Right renal pelvis (tissue), 4 donors: ENCODE measurements at places on chromosomes 2 and 18. TPM values are rescaled to one million over a fixed set of nuclear protein-coding genes. Genes with fewer than 3 reads are reported as not detected.

The SIX3 gene
- polyA plus RNA-seq, result not detected

The HOXD12 gene
- 0.21 TPM for polyA plus RNA-seq

The WDR43 gene
- polyA plus RNA-seq, result 39.3 TPM

The PXDN gene
- polyA plus RNA-seq, result 180 TPM

The ARHGAP15 gene
- polyA plus RNA-seq, result 7.5 TPM

The IL1R2 gene
- 0.34 TPM for polyA plus RNA-seq

The IL37 gene
- 0.26 TPM for polyA plus RNA-seq

The MAP3K19 gene
- 0.53 TPM for polyA plus RNA-seq

The IL1F10 gene
- not detected for polyA plus RNA-seq

The ACVR1C gene
- polyA plus RNA-seq, result 0.22 TPM

DNA sequence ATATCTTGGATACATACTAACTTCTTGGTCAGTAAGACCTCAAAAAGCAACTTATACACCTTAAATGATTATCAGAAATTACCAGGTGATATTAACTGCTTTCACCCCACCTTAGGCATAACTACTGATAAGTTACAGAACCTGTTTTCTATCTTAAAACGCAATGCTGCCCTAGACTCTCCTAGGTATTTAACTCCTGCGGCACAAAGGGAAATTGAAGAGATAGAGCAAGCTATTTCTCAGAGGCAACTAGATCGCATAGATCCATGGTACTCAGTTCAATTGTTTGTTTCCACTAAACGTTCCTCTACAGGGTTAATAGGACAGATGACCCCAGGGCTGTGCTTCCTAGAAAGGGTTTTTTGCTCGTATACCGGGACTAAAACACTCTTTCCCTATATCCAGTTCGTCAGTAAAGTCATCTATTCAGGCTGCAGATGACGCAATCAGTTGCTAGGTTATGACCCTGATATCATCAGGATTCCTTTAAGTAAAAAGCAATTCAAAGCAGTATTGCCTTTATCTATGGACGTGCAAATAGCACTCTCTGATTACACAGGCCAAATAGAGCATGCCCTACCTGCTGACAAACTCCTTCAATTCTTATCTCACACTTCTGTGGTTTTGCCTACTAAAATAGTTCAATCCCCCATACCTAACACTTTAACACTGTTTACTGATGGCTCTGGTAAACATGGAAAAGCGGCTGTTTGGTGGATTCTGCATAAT, 62.3 kb upstream of the MYO3B start:
- DNase-seq, result no peak

- DNase-seq, result no peak
Measured at GRCh38 chr18:35680139-35680551, 98.6 kb downstream of the GALNT1 start.

DNA sequence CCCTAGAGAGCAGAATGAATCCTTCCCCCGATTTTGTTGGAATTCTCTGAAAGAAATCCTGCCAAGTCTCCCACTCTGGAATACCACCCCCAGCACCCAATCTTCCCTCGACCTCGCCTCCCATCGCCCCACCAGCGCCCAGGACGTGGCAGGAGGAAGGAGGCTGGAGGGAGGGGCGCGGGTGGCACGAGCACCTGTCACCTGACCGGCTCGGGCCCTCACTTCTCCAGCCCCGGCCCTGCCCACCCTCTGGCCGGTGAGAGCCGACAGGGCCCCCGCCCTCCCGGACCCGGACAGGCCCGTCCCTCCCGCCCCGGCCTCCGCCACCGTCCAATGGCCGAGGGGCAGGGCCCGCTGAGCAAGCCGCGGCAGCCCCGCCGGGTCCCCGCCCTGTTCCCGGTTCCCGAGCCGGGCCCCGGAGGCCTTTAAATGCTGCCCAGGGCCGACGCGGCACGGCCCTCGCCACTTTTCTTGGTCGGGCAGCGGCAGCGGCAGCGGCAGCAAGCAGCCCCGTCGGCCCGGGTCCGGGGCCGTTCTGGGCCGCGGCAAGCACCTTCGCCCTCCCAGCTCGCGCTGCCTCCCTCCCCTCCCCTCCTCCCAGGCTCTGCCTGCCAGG, at the start of gene LGALSL:
LGALSL (plus strand) TSS at position 393 of the 616 bp plus-strand sequence. CDS start 384 bp downstream, outside the sequence.
- DNase-seq, result peak; percentile 54

DNA sequence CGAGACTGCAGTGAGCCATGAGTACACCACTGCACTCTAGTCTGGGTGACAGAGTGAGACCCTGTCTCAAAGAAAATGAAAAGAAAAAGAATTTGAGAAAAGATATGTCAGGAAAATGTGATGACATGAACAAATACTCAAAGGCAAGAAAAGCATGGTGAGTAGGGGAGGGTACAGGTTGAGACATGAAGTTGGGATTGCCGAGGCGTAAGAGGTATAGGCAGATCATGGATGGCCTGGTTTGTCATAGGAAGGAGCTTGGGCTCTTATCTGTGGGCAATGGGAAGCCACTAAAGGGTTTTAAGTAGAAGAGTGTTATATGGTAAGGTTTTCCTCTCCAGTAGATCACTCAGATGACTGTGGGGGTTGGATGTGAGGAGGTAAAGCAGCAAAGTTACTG, 32.3 kb downstream of the SPAST start:
- no peak for DNase-seq

GRCh38 chr2:96951125-96951654, 35.2 kb downstream of the FAM178B start:
- no peak for DNase-seq

GRCh38 chr18:3973191-3973850, 481.8 kb downstream of the DLGAP1 start:
- no peak for DNase-seq

GRCh38 chr2:241029599-241030332, 31.3 kb downstream of the SNED1 start:
- no peak for DNase-seq

GRCh38 chr2:98674233-98674964, 56.5 kb downstream of the MGAT4A start:
- DNase-seq, result no peak

DNA sequence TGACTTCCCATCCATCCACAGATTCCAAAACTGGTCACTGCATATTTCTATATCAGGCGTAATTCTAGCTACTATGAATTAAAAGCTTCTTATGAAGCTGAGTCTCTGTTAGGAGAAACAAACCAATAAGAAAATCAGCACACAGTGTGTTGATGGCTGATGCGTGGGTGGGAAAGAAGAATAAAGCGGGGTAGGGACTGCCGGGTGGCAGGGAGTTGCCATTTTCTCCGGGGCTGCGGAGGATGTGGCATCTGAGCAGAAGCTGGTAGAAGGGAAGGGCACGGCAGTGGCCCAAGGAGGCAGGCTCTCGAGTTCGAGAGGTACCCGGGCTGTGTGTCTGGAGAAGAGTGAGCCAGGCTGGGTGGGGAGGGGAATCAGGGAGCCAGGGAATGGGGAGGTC, 48.6 kb upstream of the CHMP1B start:
- no peak for DNase-seq

DNA sequence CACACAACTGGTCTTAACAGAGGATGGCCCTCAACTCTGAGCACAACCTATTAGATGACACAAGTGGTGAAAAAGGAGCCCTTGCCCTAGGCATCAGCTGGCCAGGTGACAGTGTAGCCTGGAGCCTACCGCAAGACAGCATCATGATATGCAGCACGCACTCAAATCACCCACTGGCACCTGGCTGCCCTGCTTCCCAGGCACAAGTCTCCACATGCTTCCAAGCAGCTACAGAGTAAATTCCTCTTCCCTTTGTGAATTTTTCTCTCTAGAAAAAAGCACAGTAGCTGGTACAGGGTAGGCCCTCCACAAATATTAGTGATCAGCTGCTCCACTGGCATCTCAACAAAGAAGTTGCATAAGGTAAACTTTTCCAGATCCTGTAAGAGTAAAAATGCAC, 6.0 kb downstream of the FBXO15 start:
- DNase-seq, result no peak

GRCh38 chr18:57737400-57738060, 65.6 kb downstream of the ATP8B1 start:
- no peak for DNase-seq

- no peak for DNase-seq
Measured at GRCh38 chr2:225458431-225459117, 59.1 kb downstream of the NYAP2 start.
